ENCODE measurements at places on chromosomes 16 and 17. TPM values are rescaled to one million over a fixed set of nuclear protein-coding genes. Genes with fewer than 3 reads are reported as not detected.
A peak's percentile ranks its signal among the peaks of the same experiment; 100 is the strongest.

GRCh38 chr17:81049973-81050551, 15.1 kb downstream of the BAIAP2 start:
- peaks cover 3% of the 10 kb centered on the region for H3K4me1 ChIP-seq
- H3K36me3 ChIP-seq, result no peaks in the 10 kb centered on the region
- DNase-seq, result no peak
- no peak overlapping the region for H3K4me3 ChIP-seq

- H3K27me3 ChIP-seq, result no peaks in the 10 kb centered on the region
- H3K36me3 ChIP-seq, result peaks cover 31% of the 10 kb centered on the region
- no peak for DNase-seq
- H3K27ac ChIP-seq, result no peak overlapping the region
Measured at GRCh38 chr17:57994436-57994835, 6.4 kb upstream of the VEZF1 start.

DNA sequence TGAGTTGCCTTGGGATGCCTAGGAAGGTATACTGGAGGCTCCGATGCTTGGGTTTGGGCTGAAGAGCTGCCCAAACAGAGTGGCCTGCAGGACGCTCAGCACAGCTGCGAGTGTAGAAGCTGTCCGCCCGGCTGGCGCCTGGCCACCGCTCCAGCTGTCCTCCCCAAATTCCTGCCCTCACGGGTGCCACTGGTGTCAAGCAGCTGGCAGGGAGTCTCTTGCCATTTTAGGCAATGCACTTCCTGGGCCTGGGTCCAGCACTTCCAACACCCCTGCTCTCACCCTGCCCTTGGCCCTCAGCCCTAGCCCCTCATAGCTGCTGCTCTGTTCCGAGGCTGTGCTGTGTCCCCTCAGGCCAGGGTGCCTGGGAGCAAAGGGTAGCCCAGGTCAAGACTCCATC, 5.2 kb upstream of the PKMYT1 start:
- DNase-seq, result no peak
- H3K4me3 ChIP-seq, result no peak overlapping the region
- no peaks in the 10 kb centered on the region for H3K4me1 ChIP-seq

- H3K27ac ChIP-seq, result no peak overlapping the region
- no peak for DNase-seq
- peaks cover 21% of the 10 kb centered on the region for H3K27me3 ChIP-seq
- no peaks in the 10 kb centered on the region for H3K4me1 ChIP-seq
- no peak overlapping the region for H3K4me3 ChIP-seq
Measured at GRCh38 chr16:1261131-1261892, 5.4 kb downstream of the TPSD1 start.

DNA sequence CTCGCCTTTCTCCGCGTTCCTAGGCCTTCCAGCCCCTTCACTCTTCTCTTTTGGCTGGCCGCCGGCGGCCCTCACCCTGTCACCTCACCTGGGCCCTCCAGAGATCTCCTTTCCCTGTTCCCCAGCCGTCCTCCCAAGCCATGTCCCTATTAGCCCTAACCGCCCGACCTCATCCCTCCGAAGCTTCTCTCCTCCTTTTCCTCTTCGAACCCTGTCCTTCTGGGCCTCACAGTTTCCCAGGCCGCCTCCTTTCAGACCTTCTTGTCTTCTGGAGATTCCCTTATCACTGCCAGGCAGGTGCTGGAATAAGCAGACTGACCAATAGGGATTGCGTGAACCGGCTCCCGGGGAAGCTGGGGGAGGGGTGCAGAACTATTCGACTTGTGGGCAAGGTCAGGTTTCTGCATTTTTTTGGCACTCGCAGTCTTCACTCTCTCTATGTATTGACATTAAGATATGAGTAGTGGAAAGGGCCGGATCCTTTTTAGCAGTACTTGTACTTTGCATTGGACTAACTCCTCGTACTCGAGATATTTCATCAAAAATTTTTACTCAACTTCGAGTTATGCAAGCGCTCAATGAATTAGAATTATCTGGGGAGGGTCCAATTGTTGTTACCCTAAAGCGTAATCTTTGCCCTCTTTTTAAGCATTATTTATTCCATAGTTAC, 690 bp downstream of the RHOT1 start:
- peak overlapping the region; percentile 95 for H3K4me3 ChIP-seq
- H3K36me3 ChIP-seq, result no peaks in the 10 kb centered on the region
- no peaks in the 10 kb centered on the region for H3K27me3 ChIP-seq
- peaks cover 12% of the 10 kb centered on the region for H3K4me1 ChIP-seq
- DNase-seq, result peak; percentile 68

DNA sequence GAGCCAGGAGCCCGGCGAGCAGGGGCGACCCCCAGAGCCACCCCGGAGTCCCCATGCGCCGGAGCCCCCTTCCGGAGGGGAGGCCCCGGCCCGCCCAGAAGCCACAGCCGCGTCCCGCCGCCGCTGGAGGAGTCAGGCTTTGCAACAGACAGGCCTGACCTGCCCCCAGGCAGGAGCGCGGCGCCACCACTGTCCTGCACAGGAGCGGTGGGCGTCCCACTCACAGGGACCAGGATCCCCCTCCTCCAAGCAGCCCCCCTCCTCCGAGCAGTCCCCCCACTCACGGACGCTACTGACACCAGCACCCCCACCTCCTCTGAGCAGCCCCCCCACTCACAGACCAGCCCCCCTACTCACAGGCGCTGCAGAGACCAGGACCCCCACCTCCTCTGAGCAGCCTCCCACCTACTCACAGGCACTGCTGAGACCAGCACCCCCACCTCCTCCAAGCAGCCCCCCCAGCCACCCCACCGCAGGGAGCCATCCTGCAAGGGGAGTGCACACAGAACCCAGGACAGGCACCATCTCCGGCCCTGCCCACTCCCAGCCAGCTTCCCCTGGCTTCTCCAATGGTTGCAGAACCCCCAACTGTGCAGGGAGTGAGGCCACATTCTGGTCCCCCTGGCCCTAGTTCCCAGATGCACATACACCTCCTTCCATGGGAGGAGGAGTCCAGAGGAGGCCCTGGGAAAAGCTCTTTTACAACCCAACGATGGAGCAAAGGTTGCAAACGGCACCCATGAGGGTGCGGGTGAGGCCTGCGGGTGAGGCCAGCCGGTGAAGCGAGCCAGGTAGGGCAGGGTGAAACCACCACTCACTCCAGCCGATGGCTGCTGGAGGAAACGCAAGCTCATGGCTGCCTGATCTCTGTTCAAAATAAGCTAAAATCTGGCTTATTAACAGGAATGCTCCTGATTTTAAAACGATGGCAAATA, 69.9 kb downstream of the ABR start:
- H3K36me3 ChIP-seq, result no peaks in the 10 kb centered on the region
- H3K27me3 ChIP-seq, result no peaks in the 10 kb centered on the region
- H3K27ac ChIP-seq, result peak overlapping the region; percentile 60

GRCh38 chr17:57900991-57901743, 51.3 kb upstream of the MRPS23 start:
- H3K4me1 ChIP-seq, result peaks cover 35% of the 10 kb centered on the region
- H3K27me3 ChIP-seq, result no peaks in the 10 kb centered on the region
- H3K4me3 ChIP-seq, result no peak overlapping the region
- no peak overlapping the region for H3K27ac ChIP-seq
- DNase-seq, result no peak

DNA sequence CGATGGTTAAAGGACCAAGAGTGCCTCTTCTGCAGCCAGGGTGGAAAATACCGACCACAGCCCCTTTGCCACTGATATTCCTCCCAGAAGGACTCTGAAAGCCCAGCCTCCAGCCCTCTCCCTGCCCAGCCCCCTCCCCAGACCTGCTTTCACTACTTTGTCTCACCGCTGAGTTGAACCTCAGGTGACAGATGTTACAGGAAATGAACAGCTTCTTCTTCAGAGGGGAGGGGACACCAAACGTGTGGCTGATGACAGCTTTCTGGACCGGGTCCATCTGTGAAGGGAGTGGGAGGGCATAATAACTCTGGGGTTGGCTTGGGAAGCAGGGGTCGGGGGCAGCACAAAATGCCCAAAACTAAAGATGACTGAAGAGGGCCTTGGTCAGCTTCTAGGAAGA, 14.2 kb downstream of the NKIRAS2 start:
- DNase-seq, result no peak
- H3K27ac ChIP-seq, result no peak overlapping the region
- no peaks in the 10 kb centered on the region for H3K4me1 ChIP-seq
- no peaks in the 10 kb centered on the region for H3K36me3 ChIP-seq

GRCh38 chr17:19787733-19788357, 39.7 kb upstream of the ALDH3A1 start:
- no peak overlapping the region for H3K4me3 ChIP-seq
- no peaks in the 10 kb centered on the region for H3K27me3 ChIP-seq
- H3K27ac ChIP-seq, result no peak overlapping the region
- 0 out of 2 replicates have a peak, but pooled peaks cover 5% of the 10 kb centered on the region for H3K36me3 ChIP-seq

- H3K4me1 ChIP-seq, result no peaks in the 10 kb centered on the region
- H3K27ac ChIP-seq, result no peak overlapping the region
- no peak overlapping the region for H3K4me3 ChIP-seq
- H3K36me3 ChIP-seq, result no peaks in the 10 kb centered on the region
- H3K27me3 ChIP-seq, result no peaks in the 10 kb centered on the region
Measured at GRCh38 chr16:26705346-26705745, 361.4 kb upstream of the C16orf82 start.

GRCh38 chr16:28975158-28975599, 601 bp downstream of the SPNS1 start:
- H3K4me1 ChIP-seq, result 0 out of 2 replicates have a peak, but pooled peaks cover 8% of the 10 kb centered on the region
- H3K27me3 ChIP-seq, result no peaks in the 10 kb centered on the region
- peak; percentile 47 for DNase-seq
- H3K27ac ChIP-seq, result peak overlapping the region; percentile 98
- H3K36me3 ChIP-seq, result no peaks in the 10 kb centered on the region

DNA sequence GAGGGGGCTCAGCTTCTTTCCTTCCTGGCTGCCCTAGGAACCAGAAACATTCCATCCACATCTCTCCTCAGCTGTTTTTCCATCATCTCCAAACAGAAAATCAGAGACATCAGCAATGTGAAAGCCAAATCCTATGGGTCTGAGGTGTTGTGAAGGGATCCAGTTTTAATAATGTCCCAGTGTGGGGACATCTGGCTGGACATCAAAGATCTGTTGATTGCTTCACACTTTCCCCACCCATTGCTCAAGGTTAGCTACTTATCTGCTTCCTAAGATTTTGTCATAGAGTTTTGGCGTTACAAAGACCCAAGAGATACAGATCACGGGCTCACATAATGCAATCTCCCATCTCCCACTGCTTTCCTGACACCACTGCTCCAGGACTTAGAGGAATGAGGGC, 47.8 kb upstream of the AXIN2 start:
- no peaks in the 10 kb centered on the region for H3K36me3 ChIP-seq
- H3K27ac ChIP-seq, result no peak overlapping the region
- H3K4me3 ChIP-seq, result no peak overlapping the region
- no peak for DNase-seq
- no peaks in the 10 kb centered on the region for H3K4me1 ChIP-seq

GRCh38 chr17:55769625-55770000, 18.8 kb downstream of the PCTP start:
- H3K4me1 ChIP-seq, result peaks cover 17% of the 10 kb centered on the region
- H3K27ac ChIP-seq, result peak overlapping the region; percentile 93
- DNase-seq, result peak; percentile 97
- H3K4me3 ChIP-seq, result peak overlapping the region; percentile 34

- H3K27ac ChIP-seq, result peak overlapping the region; percentile 68
- peaks cover 28% of the 10 kb centered on the region for H3K36me3 ChIP-seq
- peaks cover 37% of the 10 kb centered on the region for H3K4me1 ChIP-seq
- DNase-seq, result no peak
Measured at GRCh38 chr16:11781773-11782172, 15.3 kb downstream of the ZC3H7A start.

DNA sequence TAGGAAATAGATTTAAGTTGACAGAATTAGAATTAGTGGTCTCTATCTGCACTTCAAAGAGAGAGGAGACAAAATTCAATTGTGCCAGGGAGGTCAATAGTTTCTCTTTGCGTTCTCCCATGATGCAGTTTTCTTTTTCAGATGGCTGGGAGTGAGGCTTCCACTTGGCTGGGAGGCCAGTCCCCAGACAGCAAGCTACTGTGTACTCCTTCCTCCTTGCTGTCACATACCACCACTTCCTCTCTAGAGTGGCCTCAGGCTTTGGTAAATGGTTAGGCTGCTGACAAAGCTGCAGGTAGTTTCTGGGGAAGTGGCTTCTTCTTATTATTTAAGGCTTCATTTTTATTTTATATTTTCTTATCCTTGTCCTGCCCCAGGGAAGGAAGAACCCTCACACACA, 106.2 kb upstream of the HS3ST4 start:
- no peak overlapping the region for H3K27ac ChIP-seq
- no peaks in the 10 kb centered on the region for H3K27me3 ChIP-seq
- no peak for DNase-seq
- H3K4me3 ChIP-seq, result no peak overlapping the region
- no peaks in the 10 kb centered on the region for H3K4me1 ChIP-seq

- no peaks in the 10 kb centered on the region for H3K27me3 ChIP-seq
- H3K27ac ChIP-seq, result no peak overlapping the region
- H3K36me3 ChIP-seq, result no peaks in the 10 kb centered on the region
Measured at GRCh38 chr17:27669850-27670249, 38.9 kb downstream of the LGALS9 start.

DNA sequence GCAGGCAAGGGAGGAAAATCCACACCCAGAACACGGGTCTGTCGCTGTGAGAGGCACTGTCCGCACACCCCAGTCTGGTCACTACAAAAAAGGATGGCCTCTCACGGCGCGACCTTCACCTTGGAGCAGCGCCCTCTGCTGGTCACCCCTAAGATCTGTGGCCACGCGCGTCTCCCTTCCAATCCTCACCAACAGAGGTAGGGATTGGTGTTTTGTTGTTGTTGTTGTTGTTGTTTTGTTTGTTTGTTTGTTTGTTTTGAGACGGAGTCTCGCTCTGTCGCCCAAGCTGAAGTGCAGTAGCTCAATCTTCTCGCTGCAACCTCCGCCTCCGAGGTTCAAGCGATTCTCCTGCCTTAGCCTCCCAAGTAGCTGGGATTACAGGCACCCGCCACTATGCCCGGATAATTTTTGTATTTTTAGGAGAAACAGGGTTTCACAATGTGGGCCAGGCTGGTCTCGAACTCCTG, 15.0 kb upstream of the C17orf58 start:
- H3K27ac ChIP-seq, result no peak overlapping the region
- H3K4me1 ChIP-seq, result no peaks in the 10 kb centered on the region
- no peak overlapping the region for H3K4me3 ChIP-seq
- DNase-seq, result peak; percentile 54
- no peaks in the 10 kb centered on the region for H3K36me3 ChIP-seq

- DNase-seq, result peak; percentile 90
- H3K4me1 ChIP-seq, result peaks cover 82% of the 10 kb centered on the region
- H3K36me3 ChIP-seq, result no peaks in the 10 kb centered on the region
- H3K4me3 ChIP-seq, result peak overlapping the region; percentile 65
- no peaks in the 10 kb centered on the region for H3K27me3 ChIP-seq
Measured at GRCh38 chr17:50218771-50219315, 17.4 kb upstream of the COL1A1 start.

GRCh38 chr16:2900526-2901075, 11.1 kb upstream of the FLYWCH1 start:
- no peaks in the 10 kb centered on the region for H3K36me3 ChIP-seq
- DNase-seq, result no peak

The PSMC3IP gene
- total RNA-seq, result 8.9 TPM

The CCL7 gene
- total RNA-seq, result 4.9 TPM

The PMP22 gene
- 67.2 TPM for total RNA-seq

The GNG13 gene
- total RNA-seq, result not detected

The MT3 gene
- not detected for total RNA-seq

The ZNF652 gene
- 17.2 TPM for total RNA-seq
